Activated CD8-positive, alpha-beta memory T cell treated with anti-CD3 and anti-CD28 coated beads for 4 hours (primary cell): ENCODE measurements at places on chromosomes 7 and 10.
A peak's percentile ranks its signal among the peaks of the same experiment; 100 is the strongest.

- DNase-seq: no peak
These were observed 1197.3 kb downstream of the SORCS3 start for GRCh38 chr10:105838392-105838791.

- DNase-seq: no peak
These were observed 14.6 kb downstream of the DHX32 start for GRCh38 chr10:125866421-125867029.

DNA sequence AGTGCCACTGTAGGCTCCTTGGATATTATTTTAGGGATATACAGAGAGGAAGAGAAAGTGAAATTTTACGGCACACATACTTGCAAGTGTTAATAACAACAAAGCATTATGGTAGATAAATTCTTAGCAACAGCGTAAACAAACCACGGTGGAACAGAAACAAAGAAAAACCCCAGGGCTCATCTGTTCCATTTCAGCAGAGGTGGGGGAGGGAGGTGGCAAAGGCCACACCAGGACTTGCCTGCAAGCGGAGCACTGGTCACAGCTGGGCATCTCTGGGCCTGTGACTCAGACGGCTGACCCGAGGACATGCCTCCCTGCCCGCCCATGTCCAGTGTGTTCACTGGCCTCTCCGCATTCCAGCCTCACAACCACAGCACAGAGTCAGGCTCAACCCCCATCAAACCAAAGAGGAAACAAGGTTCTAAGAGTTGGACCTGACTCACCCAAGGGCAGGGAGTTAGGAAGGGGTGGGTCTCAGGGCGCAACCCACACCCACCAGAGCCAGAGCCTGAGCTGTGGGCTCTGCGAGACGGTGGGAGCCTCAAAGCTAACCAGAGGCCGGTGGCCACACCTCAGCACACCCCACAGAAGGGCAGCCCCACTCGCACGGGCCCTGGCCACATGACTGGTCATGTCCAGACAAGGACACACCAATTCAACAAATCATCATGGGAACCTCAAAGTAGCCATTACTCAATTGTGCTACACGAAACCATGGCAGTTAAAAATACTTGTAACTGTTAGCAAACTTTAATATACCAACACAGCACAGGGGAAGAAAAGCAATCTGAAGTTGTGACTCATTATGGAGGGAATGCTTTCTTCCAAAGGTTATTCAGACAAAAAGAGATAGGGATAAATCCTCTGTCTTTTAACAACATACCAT lies 10.7 kb downstream of the ESYT2 start:
- peak; percentile 62 for DNase-seq

DNA sequence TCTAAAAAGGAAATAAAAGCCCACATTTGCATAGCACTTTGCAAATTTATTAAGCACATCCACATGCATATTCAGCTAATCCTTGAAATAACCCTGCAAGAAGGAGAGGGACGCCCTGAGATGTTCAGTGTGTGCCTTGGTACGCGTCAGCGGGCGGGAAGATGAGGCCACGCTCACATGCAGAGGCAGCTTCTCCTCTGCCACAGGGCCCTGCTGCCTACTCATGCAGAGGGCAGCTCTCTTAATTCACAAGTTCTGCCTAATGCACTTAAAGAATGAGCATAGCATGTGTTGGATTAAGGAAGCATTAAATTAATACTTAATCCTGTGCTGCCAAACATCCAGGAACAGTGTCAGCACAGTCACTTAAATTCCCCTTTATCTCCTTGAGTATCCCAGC lies 132.3 kb downstream of the HECW1 start:
- no peak for DNase-seq

- no peak for DNase-seq
These were observed 18.7 kb upstream of the ITGA8 start for GRCh38 chr10:15738270-15738925.

GRCh38 chr10:8130973-8131911 lies 76.8 kb downstream of the GATA3 start:
- DNase-seq: no peak

DNA sequence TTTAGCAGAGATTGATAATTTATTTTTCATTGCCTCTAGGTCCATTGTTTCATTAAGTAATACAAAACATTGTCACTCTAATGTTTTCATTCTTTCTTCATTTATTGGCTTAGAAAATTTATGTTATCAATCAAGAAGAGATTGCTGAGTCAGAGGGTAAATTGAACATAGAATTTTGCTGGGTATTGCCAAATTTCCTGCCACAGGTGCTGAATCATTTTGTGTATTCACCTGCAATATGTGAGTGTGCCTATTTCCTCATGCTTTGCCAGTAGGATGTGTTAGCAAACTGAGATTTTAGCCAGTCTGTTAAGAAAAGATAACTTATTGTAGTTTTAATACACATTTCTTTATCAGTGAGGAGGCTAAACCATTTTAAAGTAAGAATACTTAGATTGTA lies 38.0 kb downstream of the MARCHF5 start:
- no peak for DNase-seq

- DNase-seq: no peak
These were observed 39.7 kb downstream of the CADPS2 start for GRCh38 chr7:122846591-122846990.
